Endodermal cell (in vitro differentiated cells): ENCODE measurements at places on chromosomes 13 and 19.

DNA sequence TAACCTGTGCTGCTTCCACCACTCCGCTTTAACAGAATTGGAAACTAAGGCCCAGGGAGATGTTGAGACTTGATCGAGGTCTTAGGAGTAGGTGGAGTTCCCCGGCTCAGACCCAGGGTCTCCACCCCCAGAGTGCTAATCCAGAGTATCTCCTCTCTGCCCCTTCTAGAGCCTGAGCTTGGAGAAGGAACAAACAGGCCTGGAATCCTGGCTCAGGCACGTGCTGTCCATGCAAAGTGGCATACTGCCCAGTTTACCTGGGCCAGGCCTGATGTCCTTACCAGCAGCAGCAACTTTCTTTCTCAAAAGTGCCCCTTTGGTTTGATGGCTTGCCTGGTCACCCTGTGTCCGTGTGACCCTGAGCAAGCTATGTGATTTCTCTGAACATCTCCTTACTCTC, 3.7 kb downstream of the SYNGR4 start:
- DNase-seq = no peak

DNA sequence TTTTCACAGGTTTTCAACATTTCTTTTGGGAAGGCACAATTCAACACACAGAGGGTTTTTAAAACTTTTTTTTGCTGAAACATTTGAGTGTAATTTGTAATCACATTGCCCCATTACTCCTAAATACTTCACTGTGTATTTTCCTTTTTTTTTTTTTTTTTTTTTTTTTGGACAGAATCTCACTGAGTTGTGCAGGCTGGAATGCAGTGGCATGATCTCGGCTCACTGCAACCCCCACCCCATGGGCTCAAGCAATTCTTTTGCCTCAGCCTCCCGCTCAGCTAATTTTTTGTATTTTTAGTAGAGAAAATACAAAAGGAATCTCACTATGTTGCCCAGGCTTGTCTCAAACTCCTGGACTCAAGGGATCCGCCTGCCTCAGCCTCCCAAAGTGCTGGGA, 14.8 kb upstream of the DNAJC15 start:
- no peak for DNase-seq

GRCh38 chr19:47330466-47330869, 1.5 kb upstream of the C5AR2 start:
- no peak for DNase-seq

DNA sequence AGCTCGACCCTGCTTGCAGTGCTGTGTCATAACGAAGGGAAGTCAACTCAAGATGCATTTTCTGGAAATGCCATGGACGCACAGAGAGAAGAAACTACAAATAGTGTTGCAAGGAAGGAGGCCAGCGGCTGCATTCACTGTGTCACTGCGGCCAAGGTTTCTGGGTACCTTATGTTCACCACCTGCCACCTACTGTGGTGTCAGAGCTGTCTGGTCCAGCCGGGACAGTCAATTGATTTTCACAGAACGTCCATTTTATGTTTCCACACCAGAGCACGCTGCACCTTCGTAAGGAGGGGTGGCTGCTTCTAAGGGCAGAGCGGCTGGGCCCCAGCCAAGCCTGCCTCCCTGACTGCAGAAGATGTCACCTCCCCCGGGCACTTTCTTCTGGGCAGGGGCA, 17.7 kb downstream of the TSHZ3 start:
- no peak for DNase-seq

GRCh38 chr19:1125601-1126467, 22.0 kb downstream of the GPX4 start:
- no peak for DNase-seq

- DNase-seq = no peak
Observed at GRCh38 chr13:30446126-30446500, 19.6 kb downstream of the HMGB1 start.

DNA sequence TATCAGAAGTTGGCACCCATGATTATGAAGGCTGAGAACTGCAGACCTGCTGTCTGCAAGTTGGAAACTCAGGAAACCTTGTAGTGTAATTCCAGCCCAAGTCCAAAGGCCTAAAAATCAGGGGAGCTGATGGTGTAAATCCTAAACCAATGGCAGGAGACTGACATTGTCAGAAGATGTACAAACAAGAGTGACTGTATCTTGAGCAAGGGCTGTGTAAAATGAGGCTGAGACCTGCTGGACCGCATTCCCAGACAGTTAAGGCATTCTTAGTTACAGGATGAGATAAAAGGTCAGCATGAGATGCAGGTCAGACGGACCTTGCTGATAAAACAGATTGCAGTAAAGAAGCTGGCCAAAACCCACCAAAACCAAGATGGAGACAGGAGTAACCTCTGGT, 147.7 kb downstream of the COG6 start:
- no peak for DNase-seq
